Activated CD4-positive, alpha-beta T cell treated with anti-CD3 and anti-CD28 coated beads, Interleukin-2, amount 10 ng/mL, durations not matched to agents 24 days and 14 days (primary cell): ENCODE measurements at places on chromosomes 2 and 18. TPM values are rescaled to one million over a fixed set of nuclear protein-coding genes. Genes with fewer than 3 reads are reported as not detected.

Gene HOXD11
- not detected in 2 replicates for total RNA-seq

- H3K36me3 ChIP-seq: no peaks in the 10 kb centered on the region
- H3K4me1 ChIP-seq: no peaks in the 10 kb centered on the region
- peaks cover 2% of the 10 kb centered on the region for H3K27me3 ChIP-seq
- no peak for DNase-seq
- no peak overlapping the region for H3K4me3 ChIP-seq
- H3K27ac ChIP-seq: no peak overlapping the region
Measured at GRCh38 chr18:59547581-59548182, 149.5 kb downstream of the CCBE1 start.

Gene ZBTB7C
- 0.56 and 0.64 TPM in 2 replicates for total RNA-seq

Gene SERPINB13
- not detected in 2 replicates for total RNA-seq
